ENCODE measurements at places on chromosomes 5 and 9. TPM values are rescaled to one million over a fixed set of nuclear protein-coding genes. Genes with fewer than 3 reads are reported as not detected.

The C5 gene
- 5.1 TPM for total RNA-seq

The DMRTA1 gene
- total RNA-seq = 1.2 TPM

The NCS1 gene
- 76.4 TPM for total RNA-seq

The GABRA1 gene
- total RNA-seq = not detected

The SPINK13 gene
- not detected for total RNA-seq

The JAKMIP2 gene
- 0.50 TPM for total RNA-seq

The RETREG1 gene
- total RNA-seq = 1.0 TPM

The MEGF10 gene
- total RNA-seq = under 0.01 TPM

The FREM1 gene
- total RNA-seq = 0.17 TPM

The TRPM3 gene
- total RNA-seq = under 0.01 TPM

The ADCY2 gene
- 0.15 TPM for total RNA-seq

The ALDH1A1 gene
- 10.8 TPM for total RNA-seq

The PCDHA7 gene
- total RNA-seq = 0.66 TPM

The SLC6A3 gene
- total RNA-seq = under 0.01 TPM

The FST gene
- total RNA-seq = 73.6 TPM

The MVB12B gene
- total RNA-seq = 3.8 TPM

The IDNK gene
- 12.4 TPM for total RNA-seq

The BTNL3 gene
- total RNA-seq = not detected

The SPATA6L gene
- total RNA-seq = 0.15 TPM

The MLLT3 gene
- 37.1 TPM for total RNA-seq

The CDH6 gene
- 77.2 TPM for total RNA-seq

The OR1L8 gene
- total RNA-seq = not detected

The OTULINL gene
- 0.17 TPM for total RNA-seq

The SLCO6A1 gene
- total RNA-seq = not detected

The PITX1 gene
- total RNA-seq = 12.6 TPM

The OBP2A gene
- total RNA-seq = not detected

The CD72 gene
- 2.0 TPM for total RNA-seq

The SOHLH1 gene
- total RNA-seq = not detected

The DNAJA1 gene
- total RNA-seq = 94.6 TPM

The SCGB3A1 gene
- not detected for total RNA-seq

The AQP7 gene
- total RNA-seq = 0.99 TPM

The WDR41 gene
- total RNA-seq = 128 TPM

The ASTN2 gene
- 8.9 TPM for total RNA-seq

The SGCD gene
- total RNA-seq = 22.0 TPM

The EFNA5 gene
- total RNA-seq = 5.8 TPM

The GRXCR2 gene
- not detected for total RNA-seq

The PKD2L2 gene
- not detected for total RNA-seq

All from smooth muscle cell of trachea (primary cell).